ENCODE measurements at places on chromosomes 6 and 20. TPM values are rescaled to one million over a fixed set of nuclear protein-coding genes. Genes with fewer than 3 reads are reported as not detected.

The TP53TG5 gene
- total RNA-seq = not detected

The FLOT1 gene
- total RNA-seq = 73.8 TPM

The DEFB132 gene
- total RNA-seq = not detected

- no peak for DNase-seq
Measured at GRCh38 chr6:111527367-111527766, 44.3 kb upstream of the REV3L start.

- no peak for DNase-seq
Measured at GRCh38 chr20:17727351-17727750, 27.6 kb downstream of the BANF2 start.

Data from HT1080 (cell line).